Peyer's patch (tissue), 4 donors: ENCODE measurements at places on chromosomes 13 and 19. TPM values are rescaled to one million over a fixed set of nuclear protein-coding genes. Genes with fewer than 3 reads are reported as not detected.

The MYADM gene
- total RNA-seq = 44.7 TPM

The PEG3 gene
- 1.9 TPM for total RNA-seq

The HCN2 gene
- not detected for total RNA-seq

The EEF2 gene
- total RNA-seq = 914 TPM

DNA sequence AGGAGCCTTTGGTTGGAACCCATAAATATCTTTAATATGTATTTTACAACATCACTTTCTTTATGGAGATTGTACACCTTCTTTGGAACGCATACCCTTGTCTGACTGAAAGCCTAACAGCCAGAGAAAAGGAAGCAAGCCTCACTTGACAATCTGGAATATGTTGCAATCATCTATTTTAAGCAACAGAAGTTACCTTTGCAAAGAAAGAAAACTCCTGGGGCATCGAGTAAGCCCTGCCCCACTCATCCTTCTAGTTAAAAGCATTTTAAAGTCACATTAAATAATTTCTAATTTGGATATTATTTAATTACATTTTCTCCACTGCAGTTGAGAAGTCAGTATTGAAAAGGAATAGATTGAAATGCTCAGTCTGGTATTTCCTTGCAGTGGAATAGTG lies 542.7 kb downstream of the MYO16 start:
- H3K36me3 ChIP-seq = no peaks in the 10 kb centered on the region
- H3K27ac ChIP-seq = no peak overlapping the region
- no peak for DNase-seq
- no peak overlapping the region for H3K4me3 ChIP-seq
- H3K4me1 ChIP-seq = no peaks in the 10 kb centered on the region

DNA sequence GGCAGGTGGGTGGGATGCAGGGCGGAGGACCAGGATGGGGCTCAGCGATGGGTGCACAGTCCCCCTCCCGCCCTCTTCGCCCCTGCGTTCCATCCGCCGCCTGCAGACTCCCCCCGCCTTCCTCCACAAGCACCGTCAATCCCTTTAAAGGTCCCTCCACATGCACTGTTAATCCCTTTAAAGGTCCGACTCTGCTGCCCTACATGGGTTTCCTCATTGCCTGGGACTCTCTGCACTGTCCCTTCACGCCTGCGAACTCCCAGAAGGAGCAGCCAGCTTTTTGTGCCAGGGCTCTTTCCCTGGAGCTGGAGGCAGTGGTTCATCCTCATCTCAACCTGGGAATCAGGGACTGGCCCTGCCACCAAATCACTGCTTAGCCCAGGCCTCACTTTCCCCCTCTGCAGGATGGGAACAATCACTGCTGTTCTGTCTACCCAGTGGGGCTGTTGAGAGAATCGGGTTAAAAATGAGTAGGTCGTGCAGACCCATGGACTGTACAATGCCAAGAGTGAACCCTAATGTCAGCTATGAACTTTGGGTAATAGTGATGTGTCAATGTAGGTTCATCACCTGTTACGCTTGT lies 20.4 kb downstream of the ZNF574 start:
- no peak overlapping the region for H3K27ac ChIP-seq
- no peaks in the 10 kb centered on the region for H3K27me3 ChIP-seq
- peaks cover 12% of the 10 kb centered on the region for H3K4me1 ChIP-seq
- no peak overlapping the region for H3K4me3 ChIP-seq
- H3K36me3 ChIP-seq = no peaks in the 10 kb centered on the region

DNA sequence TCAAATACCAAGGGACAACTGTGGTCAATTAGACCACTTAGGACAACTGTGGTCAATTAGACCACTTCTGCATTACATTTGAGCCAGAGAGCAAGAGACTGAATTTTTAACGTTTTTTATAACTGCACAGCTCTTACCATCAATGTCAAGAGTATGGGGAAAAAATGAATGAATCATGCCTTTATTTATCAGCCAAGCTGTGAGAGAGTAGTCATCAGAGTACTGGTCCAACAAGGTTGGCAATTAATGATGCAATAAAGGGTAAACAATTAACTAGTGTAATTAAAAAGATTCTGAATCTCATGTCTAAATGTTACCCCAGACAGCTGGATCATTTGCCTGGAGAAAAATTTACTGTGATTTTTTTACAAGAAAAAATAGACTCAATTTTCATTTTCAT lies 381.1 kb downstream of the LIG4 start:
- no peak for DNase-seq
- H3K27me3 ChIP-seq = no peaks in the 10 kb centered on the region
- no peaks in the 10 kb centered on the region for H3K36me3 ChIP-seq
- H3K27ac ChIP-seq = no peak overlapping the region
- H3K4me3 ChIP-seq = no peak overlapping the region

DNA sequence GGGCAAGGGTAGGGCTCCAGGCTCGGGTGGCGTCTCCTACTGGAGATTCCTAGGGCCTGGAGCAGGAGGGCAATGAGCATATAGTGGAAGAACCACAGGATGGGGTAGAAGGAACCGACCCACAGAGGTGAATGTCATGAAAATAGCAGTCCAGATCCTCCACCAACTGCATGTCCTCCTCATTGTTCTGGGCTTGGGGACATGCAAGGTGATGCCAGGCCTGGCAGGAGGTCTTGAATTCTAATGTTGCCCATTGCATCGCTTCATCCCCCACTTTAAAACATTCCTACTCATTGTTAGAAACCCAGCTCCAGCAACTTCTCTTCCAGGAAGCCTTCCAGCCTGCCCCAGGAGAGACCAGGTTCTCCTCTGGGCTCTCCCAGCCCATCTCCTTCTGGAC lies 49.4 kb downstream of the OR10H4 start:
- no peaks in the 10 kb centered on the region for H3K36me3 ChIP-seq
- H3K27me3 ChIP-seq = no peaks in the 10 kb centered on the region
- H3K4me3 ChIP-seq = no peak overlapping the region
- no peaks in the 10 kb centered on the region for H3K4me1 ChIP-seq
- H3K27ac ChIP-seq = no peak overlapping the region

GRCh38 chr19:33193269-33193864 lies 763 bp upstream of the LRP3 start:
- peaks cover 13% of the 10 kb centered on the region for H3K4me1 ChIP-seq
- no peaks in the 10 kb centered on the region for H3K27me3 ChIP-seq
- no peak overlapping the region for H3K27ac ChIP-seq
- H3K4me3 ChIP-seq = no peak overlapping the region
- H3K36me3 ChIP-seq = no peaks in the 10 kb centered on the region

GRCh38 chr13:88857256-88857655 lies 1186.1 kb downstream of the SLITRK5 start:
- DNase-seq = no peak
- H3K4me1 ChIP-seq = no peaks in the 10 kb centered on the region
- no peak overlapping the region for H3K4me3 ChIP-seq
- no peaks in the 10 kb centered on the region for H3K36me3 ChIP-seq
- no peaks in the 10 kb centered on the region for H3K27me3 ChIP-seq

- no peak overlapping the region for H3K27ac ChIP-seq
- no peaks in the 10 kb centered on the region for H3K4me1 ChIP-seq
- no peaks in the 10 kb centered on the region for H3K27me3 ChIP-seq
Observed at GRCh38 chr19:48539503-48540096, 12.4 kb upstream of the SULT2B1 start.

DNA sequence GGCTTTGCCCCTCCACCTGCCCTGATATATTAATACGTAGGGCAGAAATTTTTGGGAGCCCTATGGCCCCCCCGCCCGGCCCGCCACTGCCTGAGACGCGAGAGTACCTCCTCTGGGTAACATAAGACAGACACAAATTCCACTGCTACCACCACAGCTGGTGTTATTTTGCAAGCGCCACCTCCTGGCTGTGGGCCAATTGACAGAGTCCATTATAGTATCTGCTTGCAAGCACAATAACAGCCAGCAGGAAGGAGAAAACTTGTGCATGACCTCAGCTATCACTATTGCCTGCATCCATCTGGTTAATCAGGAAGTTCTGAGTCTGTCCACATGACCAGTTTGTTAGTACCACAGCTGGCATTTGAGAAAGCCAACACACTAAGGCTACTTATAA lies 25.3 kb upstream of the OR10H2 start:
- no peaks in the 10 kb centered on the region for H3K36me3 ChIP-seq
- H3K27me3 ChIP-seq = no peaks in the 10 kb centered on the region
- peak overlapping the region; percentile 9 for H3K4me3 ChIP-seq
- peak overlapping the region; percentile 90 for H3K27ac ChIP-seq
- peaks cover 4% of the 10 kb centered on the region for H3K4me1 ChIP-seq

DNA sequence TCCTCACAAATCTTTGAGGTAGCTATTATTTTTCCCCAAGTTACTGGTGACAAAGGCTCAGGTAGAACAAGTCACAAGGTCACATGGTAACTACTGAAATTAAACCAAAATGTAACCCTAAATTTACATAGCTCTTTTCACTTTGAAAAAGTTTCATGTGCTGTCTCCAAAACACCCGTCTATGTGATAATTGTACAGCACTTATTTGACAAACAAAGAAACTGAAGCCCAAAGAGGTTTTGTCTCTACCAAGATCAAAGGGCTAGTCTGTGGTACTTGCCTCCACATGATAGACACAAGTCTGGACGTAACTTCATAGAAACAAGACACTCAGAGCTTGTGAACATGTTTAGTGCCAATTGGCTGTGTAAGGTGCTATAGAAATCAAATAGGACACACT lies 108.3 kb downstream of the SACS start:
- no peaks in the 10 kb centered on the region for H3K4me1 ChIP-seq
- no peaks in the 10 kb centered on the region for H3K36me3 ChIP-seq
- H3K4me3 ChIP-seq = no peak overlapping the region
- DNase-seq = no peak

- no peaks in the 10 kb centered on the region for H3K4me1 ChIP-seq
- no peaks in the 10 kb centered on the region for H3K27me3 ChIP-seq
Observed at GRCh38 chr13:34993470-34993869, 51.4 kb downstream of the NBEA start.

GRCh38 chr19:1665565-1666047 lies 13.2 kb upstream of the TCF3 start:
- no peaks in the 10 kb centered on the region for H3K36me3 ChIP-seq
- no peak for DNase-seq
- peaks cover 3% of the 10 kb centered on the region for H3K4me1 ChIP-seq

DNA sequence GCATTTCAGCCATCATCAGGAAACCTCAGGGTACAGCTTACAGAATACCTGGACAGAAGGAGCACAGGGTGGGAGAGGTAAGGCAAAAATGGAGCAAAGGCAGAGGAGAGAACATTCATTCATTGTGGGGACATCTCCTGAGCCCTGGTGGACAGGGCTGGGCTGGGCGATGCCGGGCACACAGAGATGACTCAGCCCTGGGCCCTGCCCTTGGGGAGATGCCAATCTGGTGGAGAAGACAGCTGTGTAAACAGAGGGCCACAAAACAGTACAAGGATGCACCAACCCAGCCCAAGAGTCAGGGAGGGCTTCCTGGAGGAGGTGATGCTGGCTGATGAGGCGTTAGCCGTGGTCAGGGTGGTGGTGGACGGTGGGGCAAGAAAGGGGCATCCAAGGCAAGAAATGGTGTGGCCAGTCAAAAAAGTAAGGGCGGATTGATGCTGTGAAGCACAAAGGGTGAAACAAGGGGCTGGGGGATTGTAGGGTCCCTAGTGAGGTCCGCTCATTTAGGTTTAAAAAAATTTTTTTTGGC lies 3.6 kb upstream of the HAS1 start:
- H3K27ac ChIP-seq = no peak overlapping the region
- H3K4me3 ChIP-seq = no peak overlapping the region
- H3K27me3 ChIP-seq = no peaks in the 10 kb centered on the region
- DNase-seq = no peak
- no peaks in the 10 kb centered on the region for H3K36me3 ChIP-seq
